ENCODE measurements at places on chromosomes 5 and 9.

DNA sequence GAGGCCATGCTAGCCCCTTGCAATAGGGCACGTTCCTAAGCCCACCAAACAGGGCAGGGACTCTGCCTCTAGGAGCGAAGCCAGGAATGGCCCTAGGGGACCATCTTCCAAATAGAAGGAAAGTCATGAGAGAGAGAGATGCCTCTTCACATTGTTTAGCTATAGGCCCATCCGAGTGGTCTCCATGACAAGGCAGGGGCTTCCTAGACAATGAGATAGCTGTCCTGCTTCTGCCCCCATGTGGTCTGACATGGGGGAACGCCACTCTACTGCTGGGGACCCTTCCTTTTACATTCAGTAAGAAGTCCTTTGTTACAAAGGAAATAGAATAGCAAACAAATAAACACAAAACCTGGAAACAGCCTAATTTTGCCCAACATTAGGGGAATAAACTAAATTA is 17.9 kb upstream of the KIF4B start:
- no peak for DNase-seq

GRCh38 chr9:79952401-79952800 is 380.6 kb downstream of the TLE4 start:
- DNase-seq, result no peak

- no peak for DNase-seq
These were observed 55.9 kb upstream of the BARX1 start for GRCh38 chr9:94010980-94011533.

GRCh38 chr5:43236653-43237355 is 44.8 kb downstream of the NIM1K start:
- DNase-seq, result no peak

DNA sequence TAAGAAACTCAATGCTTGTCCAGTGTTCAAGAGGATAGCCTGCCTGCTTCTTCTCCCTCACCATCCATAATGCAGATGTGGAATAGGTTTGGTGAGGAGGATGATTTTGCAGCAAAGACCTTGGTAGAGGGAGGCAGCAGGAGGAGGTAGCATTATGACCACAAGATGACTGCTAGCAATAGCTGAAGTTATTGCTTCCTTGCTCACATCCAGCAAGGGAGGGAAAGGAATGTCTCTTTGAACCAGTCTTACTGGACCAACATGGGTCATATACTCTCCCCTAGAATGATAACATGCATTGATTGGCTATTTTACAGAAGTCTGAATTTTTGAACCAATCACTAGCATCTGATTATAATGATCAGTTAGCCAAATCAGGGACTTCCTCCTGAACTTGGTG is 607.6 kb downstream of the EBF1 start:
- no peak for DNase-seq

GRCh38 chr9:95506678-95507463 is 9.9 kb downstream of the PTCH1 start:
- DNase-seq, result no peak

DNA sequence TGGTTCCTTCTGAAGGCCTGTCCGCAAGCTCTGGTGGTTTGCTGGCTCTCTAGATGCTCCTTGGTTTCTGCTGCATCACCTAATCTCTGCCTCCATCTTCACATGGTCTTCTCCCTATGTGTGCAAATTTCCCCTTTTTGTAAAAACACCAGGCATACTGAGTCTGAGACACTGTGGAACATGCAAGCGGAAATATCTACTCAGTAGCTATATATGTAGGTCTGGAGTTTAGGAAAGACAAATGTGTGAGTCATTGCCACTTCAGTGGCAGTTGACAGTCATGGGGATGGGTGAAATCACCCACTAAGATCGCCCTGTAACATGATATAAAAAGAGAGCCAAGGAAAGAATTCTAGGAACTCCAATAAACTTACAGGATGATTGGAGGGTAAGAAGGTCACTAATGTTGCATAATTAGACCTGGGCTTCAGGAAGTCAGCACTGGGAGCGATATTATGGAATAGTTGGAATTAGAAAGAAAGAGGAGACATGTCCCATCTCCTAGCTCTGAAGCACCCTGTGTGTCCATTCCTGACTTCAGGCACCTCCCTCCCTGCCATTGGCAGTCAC is 22.7 kb upstream of the UBLCP1 start:
- no peak for DNase-seq

DNA sequence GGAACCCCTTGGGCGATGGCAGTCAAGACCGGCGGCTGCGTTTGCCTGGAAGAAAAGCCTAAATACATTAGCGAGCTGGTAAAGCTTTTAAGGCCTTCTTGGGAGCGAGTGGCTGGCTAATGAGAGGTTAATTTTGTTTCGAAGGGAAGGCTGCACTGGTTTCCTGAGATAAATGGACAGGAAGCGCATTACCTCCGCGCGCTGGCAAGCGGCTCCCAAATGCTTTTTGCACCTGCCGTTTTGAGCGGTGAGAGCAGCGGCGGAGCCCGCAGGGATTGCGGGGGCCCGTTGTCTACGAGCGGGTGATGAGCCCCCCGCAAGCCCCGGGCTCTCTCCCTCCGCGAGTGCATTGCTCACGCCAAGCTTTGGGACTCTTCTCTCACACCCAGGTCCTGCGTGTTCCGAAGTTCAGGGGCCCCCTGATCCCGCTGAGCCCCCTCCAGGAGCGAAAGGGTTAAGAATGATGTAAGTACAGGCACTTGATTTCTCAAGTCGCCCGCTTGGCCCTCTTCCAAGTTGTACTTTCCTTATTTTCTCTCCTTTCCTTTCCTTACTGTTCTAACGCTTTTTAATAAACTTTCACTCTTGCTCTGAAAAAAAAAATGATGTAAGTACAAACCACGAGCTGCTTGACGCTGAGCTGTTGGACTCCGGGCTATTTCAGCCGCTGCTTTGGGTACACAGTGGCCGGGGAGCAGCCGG is 3.1 kb upstream of the RGMB start:
- no peak for DNase-seq

DNA sequence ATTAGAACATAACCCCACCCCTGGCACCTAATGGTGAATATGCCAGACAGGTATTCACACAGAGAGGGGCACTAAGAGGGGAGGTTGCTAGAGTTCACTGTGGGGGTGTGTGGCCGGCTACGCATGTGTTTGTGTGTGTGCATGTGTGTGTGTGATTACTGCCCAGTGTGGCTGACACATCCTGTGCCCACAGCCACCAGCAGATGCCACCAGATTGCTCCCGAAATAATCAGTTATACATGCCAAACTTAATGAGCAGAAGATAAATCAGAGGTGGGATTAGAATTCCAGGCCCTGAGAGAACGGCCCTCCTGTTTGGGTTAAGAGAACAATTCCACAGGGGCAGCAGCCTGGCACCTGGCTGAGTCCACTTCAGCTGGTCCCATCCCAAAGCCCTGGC is 91.8 kb upstream of the TBCA start:
- DNase-seq, result no peak

- DNase-seq, result no peak
These were observed 25.1 kb downstream of the ERGIC1 start for GRCh38 chr5:172858990-172859811.

DNA sequence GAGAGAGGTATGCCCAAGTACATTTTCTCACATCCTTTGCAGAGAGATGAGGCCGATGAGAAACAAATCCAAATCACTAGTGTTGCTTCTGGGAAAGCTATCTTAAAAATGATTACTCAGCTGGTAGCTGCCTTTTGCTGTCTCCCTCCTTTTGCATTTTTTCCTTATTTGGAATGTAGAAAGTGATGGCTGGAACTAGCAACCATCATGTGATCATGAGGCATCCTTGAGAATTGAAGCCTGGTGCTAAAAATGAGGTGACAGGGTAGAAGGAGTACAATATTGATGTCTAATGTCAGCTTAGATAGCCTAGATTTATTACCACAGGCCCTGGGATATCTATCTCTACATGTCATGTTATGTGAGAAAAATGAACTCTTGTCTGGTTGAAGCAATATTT is 109.3 kb upstream of the TAF11L2 start:
- DNase-seq, result no peak

GRCh38 chr9:138013273-138013672 is 135.7 kb downstream of the CACNA1B start:
- no peak for DNase-seq

DNA sequence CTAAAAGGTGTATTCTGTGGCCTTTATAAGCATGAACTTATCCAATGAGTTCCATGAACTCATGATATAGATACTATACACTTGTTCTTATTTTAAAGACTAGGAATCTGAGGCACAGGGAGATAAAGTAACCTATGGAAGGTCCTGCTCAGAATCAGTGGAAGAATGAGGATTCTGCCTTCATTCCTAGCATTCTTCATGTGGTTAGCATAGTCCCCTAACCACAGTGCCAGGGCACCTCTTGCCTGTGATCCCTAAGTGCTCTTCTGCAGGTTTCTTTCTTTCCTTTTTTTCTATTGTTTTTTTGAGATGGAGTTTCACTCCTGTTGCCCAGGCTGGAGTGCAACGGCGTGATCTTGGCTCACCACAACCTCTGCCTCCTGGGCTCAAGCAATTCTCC is 174.1 kb downstream of the C9orf152 start:
- no peak for DNase-seq

- DNase-seq, result no peak
These were observed 165.2 kb downstream of the MAPKAP1 start for GRCh38 chr9:125541840-125542243.

GRCh38 chr9:122134822-122135528 is 24.6 kb downstream of the NDUFA8 start:
- no peak for DNase-seq

DNA sequence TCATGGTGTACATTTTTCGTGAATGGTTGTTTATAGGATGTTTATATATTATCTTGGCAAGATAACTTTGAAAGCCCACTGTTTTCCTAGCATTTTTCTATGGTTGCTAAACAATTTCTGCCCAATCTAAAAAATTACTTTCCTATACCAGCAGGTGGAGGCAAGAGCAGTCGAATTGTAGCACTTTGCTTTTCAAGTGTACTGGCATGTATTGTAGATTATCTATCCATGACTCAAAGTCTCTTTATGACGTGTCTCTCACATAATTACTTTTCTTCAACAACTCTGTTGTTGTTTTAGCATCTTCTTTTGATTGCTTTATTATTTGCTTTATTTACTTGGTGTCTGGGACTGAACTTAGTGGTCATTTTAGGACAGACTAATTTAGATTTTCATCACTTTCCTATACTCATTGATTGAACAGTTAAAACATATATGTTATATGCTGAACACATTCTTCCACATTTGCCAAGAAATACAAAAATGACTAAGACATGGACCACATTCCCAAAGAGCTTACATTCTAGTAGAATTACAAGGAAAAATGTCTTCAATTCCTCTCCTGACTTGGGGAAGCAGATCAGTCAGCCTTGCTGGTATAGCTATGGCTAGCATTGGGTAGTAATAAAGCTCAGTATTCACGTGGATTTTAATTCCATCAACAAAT is 20.7 kb downstream of the NLN start:
- DNase-seq, result no peak

DNA sequence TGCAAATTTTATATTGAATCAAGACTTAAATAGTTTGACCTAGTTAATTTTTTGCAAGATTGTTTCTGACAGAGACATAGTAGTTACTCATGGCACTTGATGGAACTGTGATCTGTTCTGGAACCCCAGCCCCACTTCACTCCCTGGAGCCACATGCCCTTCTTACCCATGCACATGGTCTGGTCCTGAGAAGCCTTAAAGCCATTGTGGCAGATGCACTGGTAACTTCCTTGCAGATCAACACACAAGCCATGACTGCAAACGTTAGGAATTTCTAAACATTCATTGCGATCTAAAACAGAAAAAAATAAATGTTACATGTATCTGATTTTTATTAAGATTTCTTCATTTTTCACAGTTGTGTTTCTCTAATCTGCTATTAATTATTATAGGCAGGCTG is 221.2 kb downstream of the SLC12A2 start:
- no peak for DNase-seq

DNA sequence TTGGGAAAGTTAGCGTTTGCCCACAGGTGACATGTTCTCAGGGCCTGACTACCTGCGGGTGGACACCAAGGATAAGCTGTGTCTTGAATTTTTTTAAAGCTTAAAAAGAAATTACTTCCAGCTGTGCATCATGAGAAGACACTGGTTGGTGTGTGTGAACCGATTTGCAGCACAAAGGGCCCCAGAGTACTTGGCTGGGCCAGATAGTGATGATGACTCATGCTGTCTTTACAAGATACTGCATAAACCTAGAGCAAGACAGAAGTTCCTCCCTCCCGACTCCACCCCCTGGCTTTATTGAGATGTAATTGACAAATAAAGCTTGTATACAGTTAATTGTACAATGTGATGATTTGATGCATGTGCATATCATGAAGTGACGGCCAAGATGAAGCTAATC is 212.8 kb downstream of the NXNL2 start:
- DNase-seq, result no peak

DNA sequence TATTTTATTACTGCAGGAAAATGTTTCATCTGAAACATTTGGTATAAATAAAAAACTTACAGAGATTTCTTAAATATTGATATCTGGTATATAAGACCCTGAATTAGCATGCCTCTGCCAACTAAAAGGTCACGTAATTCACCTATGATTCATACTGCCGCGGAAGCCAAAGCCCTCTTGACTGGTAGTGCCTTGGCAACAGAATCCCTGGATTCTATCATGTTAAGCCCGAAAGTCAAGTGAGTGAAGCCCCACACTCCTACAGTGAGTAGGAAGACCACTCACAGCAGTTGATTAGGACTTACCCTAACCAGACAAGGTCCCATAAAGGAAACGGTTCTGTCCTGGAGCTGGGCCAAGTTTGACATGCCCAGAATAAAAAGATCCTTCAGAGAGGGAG is 175.6 kb upstream of the NREP start:
- DNase-seq, result no peak

DNA sequence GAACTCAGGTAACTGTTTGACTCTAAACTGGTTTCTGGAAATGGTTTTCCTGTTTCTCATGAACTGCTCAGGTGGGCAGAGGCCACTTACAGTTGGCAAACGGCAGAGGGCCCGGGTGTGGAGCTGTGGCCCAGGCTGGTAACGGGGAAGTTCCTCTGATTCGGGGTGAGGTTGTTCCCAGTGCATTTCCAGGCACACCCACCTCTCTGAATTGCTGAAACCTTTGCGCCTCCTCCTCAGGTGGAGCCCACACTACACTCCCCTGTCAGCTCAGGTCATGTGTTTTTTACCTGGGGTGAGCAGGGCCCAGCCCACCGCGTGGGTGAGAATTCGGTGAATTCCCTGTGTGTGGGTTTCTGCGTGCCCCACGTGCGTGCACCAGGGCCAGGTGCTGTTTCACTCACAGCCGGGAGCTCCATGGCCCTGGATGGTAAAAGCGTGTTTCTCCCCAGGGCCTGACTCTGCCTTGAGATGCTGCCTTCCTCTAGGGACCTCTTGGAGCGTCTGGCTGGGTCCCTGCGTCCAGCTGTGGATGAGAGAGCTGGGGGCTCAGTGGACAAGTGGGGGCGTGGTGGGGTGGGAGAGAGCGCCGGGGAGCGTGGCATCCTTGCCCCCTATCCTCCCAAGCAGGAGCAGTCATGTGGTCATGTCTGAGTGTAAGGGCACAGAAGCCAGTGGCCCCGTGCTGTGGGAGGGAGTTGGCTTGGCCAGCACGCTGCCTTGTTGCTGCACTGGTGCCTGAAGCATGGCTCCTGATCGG is 33.5 kb upstream of the LPCAT1 start:
- DNase-seq, result no peak

GRCh38 chr5:1437226-1437829 is 7.9 kb downstream of the SLC6A3 start:
- no peak for DNase-seq

All from stimulated activated CD8-positive, alpha-beta memory T cell treated with anti-CD3 and anti-CD28 coated beads, Interleukin-4, amount 100 ng/mL, for 1 hour (primary cell).